ENCODE measurements at places on chromosomes 11 and 22. TPM values are rescaled to one million over a fixed set of nuclear protein-coding genes. Genes with fewer than 3 reads are reported as not detected.

GRCh38 chr22:16717699-16718558, 107.3 kb downstream of the XKR3 start:
- H3K36me3 ChIP-seq = no peaks in the 10 kb centered on the region
- H3K27ac ChIP-seq = no peak overlapping the region
- no peak for DNase-seq
- no peak overlapping the region for H3K4me3 ChIP-seq
- H3K4me1 ChIP-seq = no peaks in the 10 kb centered on the region

GRCh38 chr11:77386178-77386577, 84.7 kb upstream of the GDPD4 start:
- H3K27ac ChIP-seq = no peak overlapping the region
- H3K4me1 ChIP-seq = no peaks in the 10 kb centered on the region

Gene DDT
- 84.5 TPM for total RNA-seq

Gene MOGAT2
- not detected for total RNA-seq

Measured in CD8-positive, alpha-beta memory T cell (primary cell).